ENCODE measurements at places on chromosomes 7 and 10. TPM values are rescaled to one million over a fixed set of nuclear protein-coding genes. Genes with fewer than 3 reads are reported as not detected.
A peak's percentile ranks its signal among the peaks of the same experiment; 100 is the strongest.

GRCh38 chr7:102404005-102404861 lies 8.1 kb downstream of the PRKRIP1 start:
- peak; percentile 28 for DNase-seq

DNA sequence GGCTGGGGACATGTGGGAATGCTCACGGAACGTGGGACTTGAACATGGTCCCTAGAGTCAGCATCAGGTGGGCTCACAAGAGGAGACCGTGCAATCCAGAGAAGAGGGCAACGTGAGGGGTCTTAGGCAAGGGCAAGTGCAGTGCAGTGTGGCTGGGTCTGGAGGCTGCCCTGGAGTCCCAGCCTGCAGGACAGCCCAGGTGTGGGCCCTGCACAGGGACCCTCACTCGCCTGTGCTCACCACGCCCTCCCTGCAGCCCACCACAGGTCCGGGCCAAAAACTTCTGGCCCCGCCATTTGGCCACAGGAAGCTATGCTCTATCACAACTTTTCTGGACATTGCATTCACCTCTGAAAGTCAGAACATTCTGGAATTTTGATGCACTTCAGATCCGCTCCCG lies 133.5 kb downstream of the PAXIP1 start:
- DNase-seq, result no peak

DNA sequence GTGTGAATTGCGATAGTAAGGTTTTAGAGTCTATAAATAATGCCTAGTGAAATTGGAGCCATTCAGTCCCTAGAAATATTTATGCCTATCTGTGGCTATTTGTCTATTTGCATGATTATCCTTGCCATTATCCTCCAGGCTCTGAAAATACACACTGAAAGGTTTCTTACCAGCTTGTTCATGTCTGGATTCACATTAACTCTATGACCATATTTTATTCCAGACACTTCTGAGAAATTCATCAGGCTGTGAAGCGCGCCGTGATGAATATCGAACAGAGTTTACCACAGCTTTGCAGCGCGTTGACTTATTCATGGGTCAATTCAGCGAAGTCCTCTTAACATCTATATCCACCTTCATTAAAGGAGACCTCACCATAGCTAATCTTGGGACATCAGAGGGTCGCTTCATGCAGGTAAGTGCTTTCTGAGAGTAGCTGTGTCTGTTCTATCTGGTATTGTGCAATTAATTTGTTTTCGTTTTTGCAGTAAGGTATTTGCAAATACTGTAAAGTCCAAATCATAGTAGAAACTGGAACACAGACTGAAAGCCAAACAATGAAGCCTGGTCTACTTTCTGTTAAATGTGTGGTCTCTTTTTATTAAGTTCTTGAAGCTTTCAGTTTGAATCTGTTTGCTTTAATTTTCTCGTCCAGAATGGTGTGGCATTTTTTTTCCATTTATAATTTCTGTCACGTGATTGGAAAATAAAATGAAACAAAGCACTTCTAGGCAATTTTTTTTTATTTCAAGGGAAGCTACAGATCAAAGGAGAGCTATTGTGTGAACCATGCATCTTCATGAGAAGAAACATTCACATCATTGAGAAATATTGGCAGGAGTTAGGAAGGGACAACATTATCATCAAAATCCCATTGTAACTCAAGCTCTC lies 59.7 kb downstream of the MET start:
- no peak for DNase-seq

GRCh38 chr7:16726189-16726588 lies 27.4 kb upstream of the TSPAN13 start:
- DNase-seq, result no peak

DNA sequence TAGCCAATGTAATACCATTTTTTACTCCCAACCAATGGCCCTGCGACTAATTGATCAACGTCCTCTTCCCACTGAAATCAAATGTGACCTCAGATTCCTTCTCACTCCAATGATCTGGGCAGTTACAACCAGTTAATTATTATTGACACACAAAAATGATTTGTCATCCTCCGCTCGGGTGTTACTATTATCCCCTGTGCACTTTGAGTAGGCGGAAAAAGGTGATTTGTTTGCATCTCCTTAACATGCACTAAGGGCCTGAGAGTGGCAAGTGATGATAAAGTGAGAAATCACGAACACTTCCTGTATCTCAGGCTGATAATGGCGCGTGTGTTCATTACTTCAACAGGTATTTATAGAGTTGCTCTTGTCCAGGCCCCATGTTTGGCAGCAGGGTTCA lies 40.9 kb upstream of the PNLIP start:
- DNase-seq, result no peak

- DNase-seq, result no peak
These were observed 16.1 kb upstream of the NDST2 start for GRCh38 chr10:73827346-73828089.

- DNase-seq, result no peak
These were observed 249.2 kb downstream of the SFMBT2 start for GRCh38 chr10:7161484-7162250.

GRCh38 chr10:71316056-71316785 lies 2.8 kb upstream of the SLC29A3 start:
- no peak for DNase-seq

- no peak for DNase-seq
These were observed 67.5 kb downstream of the CUX1 start for GRCh38 chr7:101884671-101885596.

DNA sequence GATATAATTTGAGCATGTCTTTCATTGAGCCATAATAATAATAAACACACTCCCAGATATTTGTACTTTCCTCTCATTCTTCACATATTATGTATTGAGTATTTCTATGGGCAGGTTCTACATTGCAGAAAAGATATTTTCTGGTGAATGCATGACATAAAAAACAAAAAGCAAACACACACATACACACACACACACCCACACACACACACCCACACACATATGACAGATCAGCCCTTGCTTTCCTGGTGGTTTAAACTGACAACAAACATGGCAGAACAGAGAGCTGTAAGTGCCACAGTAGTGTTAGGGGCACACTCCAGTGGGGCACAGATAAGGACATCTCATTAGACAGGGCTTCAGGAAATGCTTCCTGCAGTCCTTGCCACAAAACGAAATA lies 123.3 kb upstream of the LSM8 start:
- no peak for DNase-seq

GRCh38 chr10:128924918-128925317 lies 542.1 kb upstream of the MGMT start:
- no peak for DNase-seq

Gene MAGI2
- 1.7 TPM for total RNA-seq

Gene HOXA5
- total RNA-seq, result 7.5 TPM

Gene SLC13A1
- not detected for total RNA-seq

Gene CCDC3
- total RNA-seq, result 0.02 TPM

Gene TMEM140
- total RNA-seq, result 1.3 TPM
